ENCODE measurements at places on chromosomes 7 and 10. TPM values are rescaled to one million over a fixed set of nuclear protein-coding genes. Genes with fewer than 3 reads are reported as not detected.

DNA sequence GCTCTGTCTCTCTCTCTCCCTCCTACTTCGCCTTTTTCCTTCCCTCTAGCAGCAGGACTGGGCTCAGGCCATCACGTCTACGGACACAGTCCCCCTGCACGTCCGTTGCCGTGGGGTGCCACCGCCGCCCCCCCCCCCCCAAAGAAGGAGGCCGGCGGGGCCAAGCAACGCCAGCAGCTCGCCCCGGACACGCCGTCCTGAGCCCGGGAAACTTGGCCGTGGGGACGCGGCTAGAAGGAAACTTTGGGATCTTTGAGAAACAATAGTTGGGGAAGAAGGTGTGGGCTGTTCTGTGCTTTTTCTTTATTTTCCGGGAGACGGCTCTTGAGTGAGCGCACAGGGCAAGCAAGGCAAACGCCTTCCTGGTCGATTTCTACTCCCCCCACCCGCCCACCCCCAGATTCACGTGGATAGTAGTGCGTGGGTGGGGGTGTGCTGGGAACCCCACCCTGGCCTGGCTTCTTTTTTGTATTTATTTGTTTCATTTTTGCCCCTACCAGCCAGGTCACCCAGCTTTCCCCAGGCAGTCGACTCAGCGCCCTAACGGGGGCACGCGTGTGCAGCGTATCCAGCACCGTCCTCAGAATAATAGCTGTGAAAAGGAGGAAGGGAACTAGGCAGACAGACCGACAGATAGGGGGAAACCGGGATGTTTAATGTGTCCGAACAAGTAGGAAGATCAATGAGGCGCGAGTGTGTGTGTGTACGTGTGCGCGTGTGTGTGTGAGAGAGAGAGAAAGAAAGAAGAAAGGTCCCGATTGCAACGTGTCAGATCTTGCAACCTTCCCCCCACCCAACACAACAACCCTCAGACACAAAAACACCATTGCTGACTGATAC lies 1.4 kb downstream of the MXI1 start:
- no peaks in the 10 kb centered on the region for H3K4me1 ChIP-seq
- H3K27me3 ChIP-seq, result no peaks in the 10 kb centered on the region
- DNase-seq, result peak; percentile 48
- H3K27ac ChIP-seq, result peak overlapping the region; percentile 98

GRCh38 chr7:94059746-94060145 lies 55.6 kb upstream of the BET1 start:
- no peaks in the 10 kb centered on the region for H3K4me1 ChIP-seq
- no peak overlapping the region for H3K27ac ChIP-seq
- no peak overlapping the region for H3K4me3 ChIP-seq

DNA sequence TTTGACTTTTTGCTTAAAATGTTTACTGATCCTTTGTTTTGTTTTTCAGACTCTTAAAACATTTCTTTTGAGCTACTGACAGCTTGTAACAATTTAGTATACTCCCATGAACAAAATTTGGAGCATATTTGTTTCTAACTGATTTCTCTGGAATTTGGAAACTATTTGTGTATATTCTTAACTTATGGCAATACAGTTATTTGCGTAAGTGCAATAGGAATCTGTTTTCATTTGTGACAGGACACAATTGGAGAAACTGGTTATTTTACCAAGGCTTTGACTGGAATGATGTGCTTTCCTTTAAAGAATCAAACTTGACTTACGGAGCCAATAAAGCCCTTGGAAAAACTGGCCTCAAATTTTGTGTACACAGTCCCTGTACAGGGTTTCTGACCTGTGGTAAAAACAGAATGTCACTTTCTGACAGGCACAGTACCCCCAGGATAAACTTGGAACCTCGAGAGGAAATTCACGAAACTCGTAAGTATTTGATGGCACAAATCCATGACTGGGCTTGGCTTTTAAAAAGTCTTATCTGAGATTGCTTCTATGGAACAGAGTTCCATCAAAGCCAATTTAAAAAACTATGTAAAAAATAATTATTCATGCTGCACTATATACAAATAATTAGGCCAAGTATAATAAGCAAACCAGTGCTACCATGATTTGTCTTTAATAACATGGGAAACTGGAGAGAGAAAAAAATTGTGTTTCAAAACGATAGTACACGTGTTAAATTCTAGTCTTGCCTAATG lies 70.4 kb downstream of the ST8SIA6 start:
- H3K27me3 ChIP-seq, result no peaks in the 10 kb centered on the region
- H3K4me3 ChIP-seq, result no peak overlapping the region
- no peak overlapping the region for H3K27ac ChIP-seq

DNA sequence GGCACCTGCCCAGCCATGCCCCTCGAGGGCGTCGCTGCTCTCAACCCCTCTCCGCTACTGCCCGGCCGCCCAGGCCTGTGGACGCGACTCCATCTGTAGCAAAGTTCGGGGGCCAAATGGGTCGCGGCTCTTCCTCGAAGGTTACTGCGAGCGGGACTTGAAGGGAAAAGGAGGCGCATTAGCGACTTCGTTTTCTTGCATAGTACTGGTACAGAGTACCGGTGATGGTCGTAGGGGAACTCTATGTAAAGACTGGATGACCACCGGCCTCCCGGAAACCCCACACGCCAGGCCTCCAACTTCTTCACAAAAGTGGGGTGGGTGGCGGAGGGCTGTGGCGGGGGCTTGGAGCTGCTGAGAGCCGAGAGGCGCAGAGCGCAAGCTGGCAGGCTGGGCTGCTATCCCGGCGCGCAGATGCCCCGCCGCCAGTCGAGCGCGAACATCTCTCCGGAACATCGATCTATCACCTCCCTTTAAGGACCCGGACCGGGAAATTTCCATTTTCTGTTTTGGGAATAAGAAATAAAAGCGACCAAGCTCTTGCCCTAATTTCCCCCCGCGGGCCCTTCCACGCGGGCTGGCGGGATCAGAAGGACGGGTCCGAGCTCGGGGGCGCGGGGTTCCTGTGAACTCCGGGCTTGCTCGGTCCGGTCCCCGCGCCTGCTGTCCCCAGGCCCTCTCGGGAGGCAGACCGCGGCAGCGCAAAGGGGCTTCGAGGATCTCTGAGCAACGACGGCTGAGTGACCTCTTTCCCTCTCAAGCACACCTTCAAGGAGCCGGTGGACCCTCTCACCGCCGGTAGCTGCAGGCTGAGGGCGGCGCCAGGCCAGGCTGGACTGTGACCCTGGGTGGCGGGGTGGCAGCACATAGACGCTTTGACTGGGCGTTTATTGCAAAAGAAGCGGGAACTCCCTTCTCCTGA lies 12.2 kb upstream of the FEZF1 start:
- no peak overlapping the region for H3K4me3 ChIP-seq
- no peak overlapping the region for H3K27ac ChIP-seq
- peaks cover 53% of the 10 kb centered on the region for H3K27me3 ChIP-seq
- H3K4me1 ChIP-seq, result no peaks in the 10 kb centered on the region

- no peaks in the 10 kb centered on the region for H3K36me3 ChIP-seq
- no peaks in the 10 kb centered on the region for H3K27me3 ChIP-seq
- H3K27ac ChIP-seq, result no peak overlapping the region
- no peak for DNase-seq
- no peak overlapping the region for H3K4me3 ChIP-seq
These were observed 112.4 kb upstream of the FAM171A1 start for GRCh38 chr10:15483215-15484075.

- H3K4me1 ChIP-seq, result no peaks in the 10 kb centered on the region
- no peaks in the 10 kb centered on the region for H3K27me3 ChIP-seq
- peak overlapping the region; percentile 41 for H3K27ac ChIP-seq
- H3K36me3 ChIP-seq, result no peaks in the 10 kb centered on the region
These were observed 11.0 kb downstream of the CUX1 start for GRCh38 chr7:101828301-101829020.

GRCh38 chr10:130554701-130555410 lies 418.7 kb downstream of the GLRX3 start:
- no peak for DNase-seq
- H3K36me3 ChIP-seq, result no peaks in the 10 kb centered on the region
- H3K4me1 ChIP-seq, result no peaks in the 10 kb centered on the region

DNA sequence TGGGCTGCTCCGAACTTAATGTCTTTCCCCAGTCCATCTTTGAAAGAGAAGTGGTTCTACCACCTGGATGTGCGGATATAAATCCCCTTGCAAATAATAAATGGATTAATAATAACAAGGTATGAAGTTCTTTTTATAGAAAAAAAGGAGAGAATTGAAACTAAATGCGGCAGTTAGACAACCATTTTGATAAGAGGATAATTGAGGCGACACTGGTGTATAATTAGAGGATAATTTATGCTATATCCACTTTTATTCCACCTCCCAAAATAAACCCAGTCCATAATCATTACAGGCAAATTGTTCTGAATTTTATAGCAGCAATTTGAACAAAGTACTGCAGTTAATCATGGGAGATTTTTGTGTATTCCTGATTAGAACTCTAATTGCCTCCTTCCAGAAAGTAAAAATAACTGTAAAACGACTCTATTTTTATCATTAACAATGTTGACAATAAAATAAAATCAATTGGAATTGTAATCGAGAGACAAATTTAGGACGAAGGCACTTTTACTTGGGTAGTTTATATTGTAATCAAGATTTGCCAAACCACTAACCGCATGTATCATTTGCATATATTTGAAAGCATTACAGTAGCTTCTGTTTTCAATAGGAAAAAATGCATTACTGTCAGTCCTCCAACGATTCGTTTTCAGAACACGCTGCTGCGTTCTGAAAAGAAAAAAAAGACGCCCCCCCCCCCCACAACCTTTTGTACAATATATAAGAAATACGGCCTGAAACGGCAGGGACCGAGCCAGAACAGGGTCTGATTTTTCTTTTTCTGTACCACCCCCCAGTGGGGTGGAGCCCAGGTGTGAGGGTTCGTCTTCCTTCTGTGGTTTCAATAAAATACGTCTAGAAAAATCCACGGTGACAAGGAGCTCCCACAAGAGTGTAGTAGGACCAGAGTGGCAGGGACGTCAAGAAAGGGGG lies 838 bp upstream of the DLX6 start:
- H3K27ac ChIP-seq, result no peak overlapping the region
- no peaks in the 10 kb centered on the region for H3K4me1 ChIP-seq
- H3K27me3 ChIP-seq, result peaks cover 71% of the 10 kb centered on the region
- no peak overlapping the region for H3K4me3 ChIP-seq

- H3K27me3 ChIP-seq, result no peaks in the 10 kb centered on the region
- H3K4me3 ChIP-seq, result no peak overlapping the region
- no peaks in the 10 kb centered on the region for H3K36me3 ChIP-seq
- no peak overlapping the region for H3K27ac ChIP-seq
- DNase-seq, result no peak
These were observed 23.1 kb upstream of the JAZF1 start for GRCh38 chr7:28203508-28204240.

DNA sequence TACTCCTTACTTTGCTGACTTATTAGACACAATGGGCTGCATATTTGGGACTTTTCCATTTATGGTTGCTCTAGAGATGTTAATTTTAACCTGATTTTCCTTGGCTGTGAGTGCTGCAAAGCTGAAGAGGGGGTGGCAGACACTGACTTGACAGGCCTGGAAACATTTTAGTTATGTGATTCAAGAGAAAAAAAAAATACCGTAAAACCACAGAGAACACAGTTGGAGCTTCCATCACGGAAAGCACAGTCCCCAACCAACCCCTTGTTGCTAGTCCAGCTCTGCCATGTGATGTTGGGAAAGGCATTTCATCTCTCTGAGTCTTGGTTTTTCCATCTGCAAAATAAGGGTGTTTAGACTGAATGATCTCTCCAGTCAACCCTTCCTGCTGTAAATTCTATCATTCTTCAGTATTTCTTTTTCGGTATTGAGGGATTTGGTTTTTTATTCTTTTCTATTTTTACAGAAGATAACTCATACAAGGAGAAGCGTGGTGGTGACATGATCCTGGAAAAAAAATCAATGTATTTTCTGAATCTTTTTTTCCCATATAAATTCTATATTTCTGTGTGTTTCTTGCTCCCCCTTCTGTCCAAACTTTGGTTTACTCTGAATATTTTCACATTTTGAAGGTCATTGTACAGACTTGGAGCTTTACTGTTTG lies 246.1 kb downstream of the REEP3 start:
- H3K27me3 ChIP-seq, result no peaks in the 10 kb centered on the region
- peaks cover 4% of the 10 kb centered on the region for H3K4me1 ChIP-seq
- H3K36me3 ChIP-seq, result no peaks in the 10 kb centered on the region
- DNase-seq, result no peak
- peak overlapping the region; percentile 46 for H3K27ac ChIP-seq

DNA sequence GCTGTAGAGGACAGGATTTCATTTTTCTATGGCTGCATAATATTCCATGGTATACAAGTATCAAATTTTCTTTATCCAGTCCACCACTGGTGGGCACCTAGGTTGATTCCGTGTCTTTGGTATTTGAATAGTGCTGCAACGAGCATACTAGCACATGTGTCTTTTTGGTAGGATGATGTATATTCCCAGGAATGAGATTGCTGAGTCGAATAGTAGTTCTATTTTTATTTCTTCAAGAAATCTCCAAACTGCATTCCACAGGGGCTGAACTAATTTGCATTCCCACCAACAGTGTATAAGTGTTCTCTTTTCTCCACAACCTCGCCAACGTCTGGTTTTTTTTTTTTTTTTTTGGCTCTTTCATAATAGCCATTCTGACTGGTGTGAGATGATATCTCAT lies 550.0 kb downstream of the REEP3 start:
- no peaks in the 10 kb centered on the region for H3K27me3 ChIP-seq
- no peak overlapping the region for H3K4me3 ChIP-seq
- DNase-seq, result no peak
- no peaks in the 10 kb centered on the region for H3K4me1 ChIP-seq
- H3K27ac ChIP-seq, result no peak overlapping the region
- H3K36me3 ChIP-seq, result no peaks in the 10 kb centered on the region

GRCh38 chr7:127730658-127731276 lies 78.8 kb downstream of the SND1 start:
- H3K4me1 ChIP-seq, result no peaks in the 10 kb centered on the region
- no peak overlapping the region for H3K4me3 ChIP-seq
- no peaks in the 10 kb centered on the region for H3K36me3 ChIP-seq
- no peak overlapping the region for H3K27ac ChIP-seq
- H3K27me3 ChIP-seq, result no peaks in the 10 kb centered on the region

- no peak overlapping the region for H3K4me3 ChIP-seq
- no peaks in the 10 kb centered on the region for H3K4me1 ChIP-seq
- DNase-seq, result no peak
- H3K36me3 ChIP-seq, result no peaks in the 10 kb centered on the region
These were observed 77.7 kb downstream of the RBM33 start for GRCh38 chr7:155722118-155722517.

DNA sequence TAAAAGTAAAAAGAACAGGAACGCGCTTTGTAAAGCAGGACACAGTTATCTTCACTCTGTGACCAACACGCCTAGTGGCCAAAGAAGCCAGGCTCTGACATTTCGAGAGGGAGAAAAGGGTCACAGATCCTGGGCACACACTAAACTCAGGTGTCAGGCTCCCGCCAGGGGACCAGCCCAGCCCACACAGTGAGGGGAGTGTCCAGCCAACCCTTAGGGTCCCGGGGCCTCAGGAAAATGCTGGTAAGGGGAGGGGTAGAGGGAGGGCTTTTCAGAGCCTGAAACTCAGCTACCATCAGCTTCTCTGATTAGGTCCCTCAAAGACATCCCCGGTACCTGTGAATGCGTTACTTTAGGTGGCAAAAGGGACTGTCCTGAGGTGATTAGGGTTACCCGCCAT lies 16.6 kb downstream of the ANXA11 start:
- DNase-seq, result no peak
- no peaks in the 10 kb centered on the region for H3K36me3 ChIP-seq
- H3K4me1 ChIP-seq, result peaks cover 4% of the 10 kb centered on the region
- no peaks in the 10 kb centered on the region for H3K27me3 ChIP-seq
- no peak overlapping the region for H3K27ac ChIP-seq
- H3K4me3 ChIP-seq, result no peak overlapping the region

Gene ACADSB
- total RNA-seq, result 19.4 TPM

Gene XPNPEP1
- 74.9 TPM for total RNA-seq

Gene CCDC6
- 72.4 TPM for total RNA-seq

Gene KCNIP2
- total RNA-seq, result 8.6 TPM

Gene HGF
- total RNA-seq, result 16.6 TPM

Gene NPFFR1
- not detected for total RNA-seq

Gene CPVL
- 21.1 TPM for total RNA-seq

Gene XRCC2
- total RNA-seq, result under 0.01 TPM

Gene ANTXRL
- total RNA-seq, result not detected

Gene LRCH4
- total RNA-seq, result 179 TPM

Gene ACSM6
- total RNA-seq, result not detected

Gene UPK3B
- 2.0 TPM for total RNA-seq

Gene GRK5
- 34.6 TPM for total RNA-seq
